Brain pericyte (primary cell): ENCODE measurements at places on chromosomes 1 and 21.

GRCh38 chr1:219317762-219318353, 144.2 kb downstream of the LYPLAL1 start:
- no peak for DNase-seq

- no peak for DNase-seq
Observed at GRCh38 chr1:27832762-27833161, 2.2 kb downstream of the PPP1R8 start.

DNA sequence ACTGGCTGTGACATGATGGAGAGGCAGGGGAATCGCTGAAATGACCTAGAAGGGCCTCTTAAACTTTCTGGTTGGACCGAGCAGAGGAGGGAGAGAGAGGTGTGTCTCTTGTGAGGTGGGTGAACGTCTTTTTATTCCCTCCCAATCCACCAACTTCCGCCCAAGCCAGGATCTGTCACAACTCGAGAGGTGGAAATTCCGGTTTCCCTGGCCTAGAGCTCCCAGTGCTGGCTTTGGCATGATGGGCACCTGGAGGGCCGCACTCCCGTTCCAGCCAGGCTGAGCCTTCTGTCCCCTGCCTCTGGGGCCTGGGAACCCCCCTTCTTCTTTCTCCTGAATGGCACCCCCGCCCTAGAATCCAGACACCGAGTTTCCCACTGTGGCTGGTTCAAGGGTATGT, at the start of gene SEMA4A:
Gene SEMA4A (plus strand): TSS at position 224 of the 400 bp plus-strand sequence. CDS start 994 bp downstream, outside the sequence.
- no peak for DNase-seq

GRCh38 chr1:29577512-29577911, 341.2 kb downstream of the PTPRU start:
- DNase-seq = no peak

DNA sequence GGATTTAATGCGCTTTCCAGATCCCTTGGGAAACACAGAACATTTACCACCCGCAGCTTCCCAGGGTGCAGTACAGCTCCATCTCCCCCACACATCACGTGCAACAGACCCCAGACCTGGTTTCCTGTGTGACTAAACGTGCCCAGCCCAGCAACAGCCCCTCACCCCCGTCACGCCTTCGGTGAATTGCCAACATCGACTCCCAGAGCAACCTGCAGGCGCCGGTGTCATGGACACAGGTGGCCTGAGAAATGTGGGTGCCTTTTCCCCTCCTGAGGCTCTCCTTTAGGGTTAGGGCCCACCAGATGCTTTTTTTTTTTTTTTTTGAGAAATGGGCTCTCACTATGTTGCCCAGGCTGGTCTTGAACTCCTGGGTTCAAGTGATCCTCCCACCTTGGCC, 24.2 kb upstream of the SUMO3 start:
- no peak for DNase-seq

- no peak for DNase-seq
Observed at GRCh38 chr1:156463874-156464273, 36.7 kb downstream of the MEF2D start.

- DNase-seq = no peak
Observed at GRCh38 chr1:107617456-107617855, 347.5 kb downstream of the VAV3 start.

DNA sequence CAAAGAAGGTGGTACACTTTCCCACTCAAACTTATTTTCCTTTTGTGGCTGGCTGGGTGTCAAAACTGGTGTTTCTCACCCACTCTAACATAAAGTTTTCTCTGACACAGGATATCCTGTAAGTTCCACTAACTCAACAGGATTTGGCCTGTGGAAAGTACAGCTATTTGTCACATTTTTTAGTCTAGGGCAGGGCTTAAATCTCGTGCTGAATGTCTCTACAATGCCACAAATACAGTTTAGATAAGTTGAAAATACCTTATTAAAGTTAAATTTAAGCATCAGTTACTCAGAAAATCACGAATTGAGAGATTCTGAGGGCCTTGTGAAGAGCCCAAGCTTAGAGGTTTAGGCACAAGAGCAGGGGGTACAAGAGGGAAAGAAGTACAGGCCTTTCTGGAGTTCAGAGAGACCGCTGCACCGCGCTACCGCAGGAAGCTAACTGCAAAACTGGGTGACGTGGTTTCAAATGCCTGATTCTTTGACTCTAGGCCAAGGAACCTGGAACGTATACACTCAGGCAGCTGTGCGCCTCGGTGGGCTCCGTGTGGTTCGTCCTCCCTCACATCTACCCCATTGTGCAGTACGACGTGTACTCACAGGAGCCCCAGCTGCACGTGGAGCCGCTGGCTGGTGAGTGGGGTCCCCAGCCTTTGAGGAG, 23.4 kb upstream of the PWP2 start:
- DNase-seq = no peak

DNA sequence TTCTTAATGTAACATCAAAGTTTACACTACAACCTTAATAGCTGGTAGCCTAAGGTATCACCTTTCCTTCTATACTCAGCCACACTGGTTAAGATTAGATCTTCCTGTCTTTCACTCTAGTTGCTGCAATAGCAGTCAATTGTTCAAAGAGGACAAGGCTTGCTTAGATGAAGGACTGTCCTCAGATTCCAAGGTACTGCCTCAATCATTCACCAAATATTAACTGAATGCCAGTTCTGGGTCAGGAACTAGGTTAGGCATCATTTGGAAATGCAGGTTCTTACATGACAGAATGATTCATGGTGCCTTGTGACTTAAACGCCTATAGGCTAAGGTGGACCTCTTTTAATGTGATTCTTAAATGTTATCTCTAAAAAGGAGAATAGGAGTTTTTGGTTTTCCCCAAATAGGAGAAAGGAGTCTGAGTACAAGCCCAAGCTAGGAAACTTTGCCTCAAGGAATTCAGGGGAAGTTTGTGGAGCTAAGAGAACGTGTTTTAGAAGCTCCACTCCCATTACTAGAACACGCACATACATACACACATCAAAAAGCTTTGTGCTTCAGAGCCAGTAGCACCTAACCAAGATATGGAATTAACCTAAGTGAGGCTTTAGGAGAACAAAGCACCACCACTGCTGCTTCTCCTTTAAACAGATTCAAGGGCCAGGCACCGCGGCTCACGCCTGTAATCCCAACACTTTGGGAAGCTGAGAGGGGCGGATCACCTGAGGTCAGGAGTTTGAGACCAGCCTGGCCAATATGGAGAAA, 8.5 kb upstream of the WDR47 start:
- no peak for DNase-seq

GRCh38 chr1:66998972-66999371, 55.0 kb downstream of the SLC35D1 start:
- no peak for DNase-seq

GRCh38 chr1:55071477-55071876, 32.1 kb downstream of the PCSK9 start:
- DNase-seq = no peak

GRCh38 chr1:154784924-154785531, 85.1 kb downstream of the KCNN3 start:
- no peak for DNase-seq

GRCh38 chr1:9289711-9290485, 2.8 kb upstream of the SPSB1 start:
- DNase-seq = peak; percentile 42

DNA sequence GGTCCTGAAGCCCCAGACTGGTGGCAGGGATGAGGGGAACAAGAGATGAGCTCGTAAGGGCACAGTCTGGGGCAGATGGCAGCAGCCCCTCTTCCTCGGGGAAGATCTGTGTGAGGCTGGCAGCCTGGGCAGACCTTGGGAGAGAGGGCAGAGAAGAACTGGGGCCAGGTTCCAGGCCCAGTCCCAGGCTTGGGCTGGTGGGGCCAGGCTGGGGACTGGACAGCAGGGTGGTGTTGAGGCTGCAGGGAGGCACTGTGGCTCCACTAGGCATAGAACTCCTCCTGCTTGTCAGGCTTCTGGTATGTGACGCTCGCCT, 35.7 kb downstream of the SDC3 start:
- no peak for DNase-seq

GRCh38 chr1:8166406-8166805, 140.3 kb upstream of the ERRFI1 start:
- no peak for DNase-seq

GRCh38 chr1:93344886-93345632, 648 bp upstream of the DR1 start:
- no peak for DNase-seq

DNA sequence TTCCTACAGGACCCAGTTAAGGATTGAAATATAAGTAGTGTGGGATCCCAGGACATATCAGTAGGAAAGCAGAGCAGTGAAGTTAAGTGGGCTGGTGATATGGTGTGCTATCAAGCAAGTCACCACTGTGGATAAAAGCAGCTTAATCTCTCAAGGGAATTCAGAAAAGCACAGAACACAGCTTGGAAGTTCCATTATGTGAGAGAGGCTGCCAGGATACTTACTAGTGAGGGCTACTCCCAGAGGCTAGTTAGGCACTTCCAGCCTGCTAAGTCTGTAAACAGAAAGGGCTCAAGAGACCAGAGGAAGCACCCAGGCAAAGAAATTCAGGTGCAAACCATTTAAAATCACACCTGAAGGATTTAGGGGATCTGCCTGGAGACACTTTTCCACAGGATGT, 18.8 kb upstream of the GRIK1 start:
- no peak for DNase-seq

DNA sequence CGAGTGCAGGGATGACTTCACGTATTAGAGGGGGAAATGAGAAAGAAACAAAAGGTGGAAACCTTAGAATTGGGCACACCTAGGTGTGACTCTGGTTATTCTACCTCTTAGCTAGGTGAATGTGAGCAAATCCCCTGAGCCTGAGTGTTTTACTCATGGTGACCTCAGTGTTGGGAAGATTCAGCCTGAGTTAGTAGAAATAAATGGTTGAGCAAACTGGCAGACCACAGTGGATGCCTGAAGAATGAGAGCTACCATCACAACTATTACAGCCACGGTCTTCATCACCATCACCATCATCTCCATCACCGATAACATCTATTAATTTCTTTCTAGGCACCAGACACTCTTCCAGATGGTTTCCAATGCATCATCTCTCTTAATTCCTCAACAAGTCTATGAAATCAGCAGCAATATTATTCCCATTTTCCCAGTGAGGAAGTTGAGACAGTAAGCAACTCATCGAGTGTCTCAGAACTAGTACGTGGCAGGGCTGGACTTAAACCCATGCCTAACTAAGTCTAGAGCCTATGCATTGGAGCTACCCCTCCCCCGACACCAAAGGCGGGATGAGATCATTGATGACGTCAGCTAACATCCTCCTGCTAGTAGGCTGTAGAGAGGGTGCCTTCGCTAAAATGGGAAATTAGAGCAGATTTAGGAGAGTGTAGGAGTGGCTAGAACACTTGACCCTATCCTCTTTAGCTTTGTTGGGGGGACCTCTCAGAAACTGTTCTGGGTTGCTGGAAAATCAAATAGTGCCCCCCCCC, 7.9 kb upstream of the KAZN start:
- no peak for DNase-seq

DNA sequence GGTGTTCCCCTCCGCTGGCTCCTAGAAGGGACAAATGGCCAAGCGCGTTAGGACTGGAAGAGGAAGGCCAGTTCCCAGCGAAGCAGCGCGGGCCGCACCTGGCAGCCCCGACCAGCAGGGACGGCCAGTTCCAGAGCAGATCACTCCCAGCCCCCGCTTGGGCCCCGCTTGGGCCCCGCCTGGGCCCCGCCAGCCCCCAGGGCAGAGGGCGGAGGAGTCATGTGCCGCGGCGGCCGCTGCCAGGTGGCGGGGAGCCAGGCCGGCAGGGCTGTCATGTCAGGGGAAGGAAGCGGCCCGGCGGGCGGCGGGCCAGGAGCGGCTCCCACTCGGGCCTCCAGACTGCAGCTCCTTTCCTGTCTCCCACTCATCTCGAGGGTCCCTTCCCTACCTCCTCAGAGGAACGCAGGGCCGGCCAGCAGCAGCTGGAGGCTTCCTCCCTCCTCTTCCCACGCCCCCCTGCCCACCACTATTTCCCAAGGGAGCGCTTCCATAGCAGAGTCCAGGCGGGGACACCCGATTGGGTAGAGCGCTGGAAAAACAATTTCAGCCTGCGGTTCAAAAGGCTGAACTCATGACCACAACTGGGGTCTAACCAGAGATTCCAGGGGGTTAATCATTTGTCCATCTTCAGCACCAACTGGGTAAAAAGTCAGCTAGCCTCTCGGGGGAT, 16.5 kb downstream of the ZNF697 start:
- DNase-seq = no peak

DNA sequence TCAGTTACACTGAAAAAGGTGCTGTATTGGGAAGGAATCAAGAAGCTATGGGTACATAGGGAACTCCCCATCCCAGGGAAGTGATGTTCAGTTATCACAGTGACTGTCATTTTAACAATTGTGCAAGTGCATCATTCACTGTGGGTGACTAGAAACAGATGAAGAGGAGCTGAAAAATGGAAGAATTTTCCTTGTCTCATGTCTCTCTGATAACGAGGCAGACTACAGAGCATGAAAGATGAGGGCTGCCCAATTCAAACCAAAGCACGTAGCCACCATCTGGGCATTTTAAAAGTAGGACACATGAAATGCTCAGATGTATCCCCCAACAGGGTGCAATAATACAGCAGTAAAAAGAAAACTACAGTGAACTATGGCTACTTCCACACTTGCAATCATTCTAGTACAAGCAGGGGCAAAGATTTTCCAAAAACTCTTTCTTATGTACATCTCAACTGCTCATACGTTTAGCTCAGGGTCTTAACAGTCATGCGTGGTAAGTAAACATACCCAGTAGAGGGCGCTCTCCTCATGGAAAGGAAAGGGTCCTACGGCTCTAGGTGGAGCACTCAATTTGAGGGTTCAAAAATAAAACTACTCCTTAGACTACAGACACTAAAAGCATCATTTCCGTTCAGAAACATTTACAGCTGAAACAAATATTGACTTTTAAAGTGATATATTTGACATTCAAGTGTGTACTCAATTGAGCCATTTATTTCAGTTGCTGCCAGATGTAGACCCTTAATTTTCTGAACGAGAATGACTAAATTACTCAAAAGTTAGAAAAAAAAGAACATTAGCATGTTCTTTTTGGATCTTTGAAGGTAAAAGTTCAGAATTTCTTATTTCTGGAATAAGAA, 143.2 kb downstream of the KCTD3 start:
- no peak for DNase-seq

DNA sequence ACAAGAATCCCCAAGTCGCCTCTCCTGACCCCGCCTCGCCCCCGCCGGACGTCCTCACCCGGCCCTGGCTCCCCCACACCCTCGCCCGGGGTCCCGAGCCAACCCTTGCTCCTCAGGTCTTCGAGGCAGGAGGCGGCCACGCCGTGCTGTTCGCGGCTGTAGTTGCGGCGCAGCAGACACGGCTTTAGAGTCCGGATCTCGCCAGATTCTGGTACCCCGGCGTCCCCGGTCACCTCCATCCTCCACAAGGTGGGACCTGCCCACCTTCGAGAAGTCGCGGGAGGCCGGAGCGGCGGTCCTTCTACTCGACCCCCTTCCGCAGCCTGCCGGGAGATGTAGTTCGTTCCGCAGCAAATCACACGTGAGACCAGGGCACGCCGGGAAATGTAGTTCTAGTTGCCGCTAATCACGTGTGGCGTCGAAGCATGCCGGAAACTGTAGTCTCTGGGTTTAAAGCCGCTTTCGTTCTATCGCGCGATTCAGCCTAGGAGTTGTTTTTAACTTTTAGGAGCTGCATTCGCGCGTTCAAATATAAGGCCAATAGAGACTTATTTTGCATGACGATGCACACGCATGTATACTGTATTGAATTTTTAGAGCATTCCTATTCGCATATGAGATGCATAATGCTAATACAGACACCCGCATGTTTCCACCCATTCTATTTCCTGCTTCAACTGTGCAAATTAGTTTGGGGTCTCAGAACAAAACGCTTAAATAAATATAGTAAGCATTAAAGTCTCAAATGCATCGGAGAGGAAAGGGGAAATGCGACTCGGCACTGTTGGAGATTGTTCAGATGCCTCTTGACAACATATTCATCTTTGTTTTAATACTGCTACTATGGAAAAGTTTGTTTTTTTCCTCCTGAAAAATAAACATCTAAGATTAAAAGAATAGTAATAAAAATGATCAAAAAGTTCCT, at the start of gene DFFA:
Gene DFFA (minus strand): TSS at position 310 of the 925 bp plus-strand sequence. CDS start 71 bp downstream, at position 239.
- peak; percentile 84 for DNase-seq
